ENCODE measurements at places on chromosomes 12 and 14. TPM values are rescaled to one million over a fixed set of nuclear protein-coding genes. Genes with fewer than 3 reads are reported as not detected.
A peak's percentile ranks its signal among the peaks of the same experiment; 100 is the strongest.

DNA sequence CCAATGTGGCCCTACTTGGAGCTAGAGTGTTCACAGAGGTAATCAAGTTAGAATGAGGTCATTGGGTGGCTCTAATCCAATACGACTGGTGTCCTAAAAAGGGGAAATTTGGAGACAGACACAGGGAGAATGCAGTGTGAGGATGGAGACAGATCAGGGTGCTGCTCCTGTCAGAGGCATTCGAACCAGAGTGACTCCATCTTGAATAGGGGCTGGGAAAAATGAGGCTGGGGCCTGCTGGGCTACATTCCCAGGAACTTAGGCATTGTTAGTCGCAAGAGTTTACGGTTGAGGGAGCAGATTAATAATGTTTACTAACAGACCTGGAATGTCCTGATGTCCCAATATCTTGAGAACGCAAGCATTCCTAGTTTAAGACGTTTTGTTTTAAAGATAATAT lies 20.2 kb downstream of the TNFAIP2 start:
- no peak for DNase-seq

DNA sequence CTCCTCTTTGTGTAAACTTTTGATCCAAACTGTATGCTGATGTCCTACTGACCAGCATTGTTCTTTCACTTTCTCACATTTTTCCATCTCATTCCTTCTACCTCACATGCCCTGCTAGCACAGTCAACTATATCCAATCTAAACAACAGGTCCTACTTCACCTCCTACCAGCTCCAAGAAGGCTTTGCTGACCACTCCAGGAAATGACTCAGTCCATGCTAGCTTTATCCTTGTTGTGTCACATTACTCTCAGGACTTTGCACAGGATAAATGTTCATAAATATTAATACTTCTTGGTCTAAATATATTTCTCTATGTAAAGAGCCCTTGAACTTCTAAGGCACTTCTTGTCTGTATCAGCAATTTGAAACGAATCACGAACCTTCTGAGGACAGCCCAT lies 64.9 kb upstream of the PCED1B start:
- DNase-seq = peak; percentile 91

The CMKLR1 gene
- total RNA-seq = 15.4 TPM

- no peak for DNase-seq
Observed at GRCh38 chr14:90687680-90688079, 128.6 kb downstream of the TTC7B start.

DNA sequence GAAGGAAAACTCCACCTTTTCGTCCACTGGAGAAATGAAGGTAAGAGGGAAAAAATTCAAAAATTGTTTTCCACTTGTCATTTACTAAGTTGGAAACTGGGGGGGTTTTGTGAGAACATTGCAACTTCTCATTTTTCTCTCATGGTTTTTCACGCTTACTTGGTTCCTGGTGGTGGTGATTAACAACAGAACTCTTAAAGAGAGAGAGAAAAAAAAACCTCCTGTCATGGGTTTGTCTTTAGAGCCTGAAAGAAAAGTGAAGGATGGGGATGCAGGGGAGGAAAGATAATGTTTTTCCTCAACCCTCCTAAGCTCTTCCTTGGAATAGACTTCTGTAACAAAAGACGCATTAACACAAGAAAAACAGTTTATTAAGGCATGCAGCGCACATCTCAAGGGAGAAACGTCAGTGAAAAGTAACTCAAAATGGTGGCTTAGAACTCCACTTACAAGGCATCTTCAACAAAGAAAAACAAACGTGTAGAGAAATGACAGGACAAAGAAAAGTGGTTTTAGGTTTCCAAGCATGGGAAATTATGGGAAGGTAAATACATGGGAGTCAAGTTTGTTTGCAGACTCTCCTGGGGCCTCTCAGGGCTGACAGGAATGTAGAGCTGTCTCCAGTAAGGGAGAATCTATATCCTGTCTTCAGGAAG lies 81.9 kb upstream of the ATF7IP start:
- DNase-seq = no peak

- no peak for DNase-seq
Observed at GRCh38 chr12:107459641-107460040, 226.0 kb upstream of the PWP1 start.

- no peak for DNase-seq
Observed at GRCh38 chr12:24597580-24597979, 351.3 kb downstream of the BCAT1 start.

GRCh38 chr12:66596199-66596598 lies 82.7 kb downstream of the GRIP1 start:
- DNase-seq = peak; percentile 13

GRCh38 chr12:24718617-24719016 lies 230.3 kb downstream of the BCAT1 start:
- DNase-seq = no peak

DNA sequence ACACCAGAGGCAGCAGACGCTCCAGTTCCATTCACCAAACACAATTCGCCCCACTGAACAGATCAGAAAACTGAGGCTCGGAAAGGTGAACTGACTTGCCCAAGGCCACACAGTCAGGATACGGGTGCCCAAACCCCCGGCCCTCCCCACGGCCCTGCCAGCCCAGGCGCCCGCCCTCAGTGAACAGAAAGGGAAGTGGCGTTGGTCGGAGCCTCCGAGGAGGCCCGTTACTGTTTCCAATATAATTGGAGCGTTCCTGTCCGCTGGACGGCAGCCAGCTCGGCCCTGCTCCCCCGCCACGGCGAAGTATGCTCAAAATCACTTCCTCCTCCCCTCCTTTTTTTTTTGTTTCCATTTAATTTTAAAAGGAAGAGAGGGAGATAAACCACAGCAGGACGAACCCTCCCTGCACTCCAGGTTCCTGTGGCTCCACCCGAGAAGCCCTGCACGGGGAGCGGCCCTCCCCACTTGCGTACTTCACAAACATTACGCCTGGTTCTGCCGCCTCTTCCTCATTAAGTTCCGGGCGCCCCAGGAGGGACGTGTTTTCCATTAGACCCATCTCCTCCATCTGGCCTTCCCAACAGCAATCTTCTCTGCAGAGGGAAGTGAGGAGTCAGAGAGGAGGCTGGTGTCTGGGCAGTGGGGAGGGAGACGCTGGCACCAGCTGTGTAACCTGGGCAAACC lies 61.1 kb downstream of the NCOR2 start:
- no peak for DNase-seq

The DEPDC4 gene
- 2.9 TPM for total RNA-seq

The CLEC4C gene
- total RNA-seq = not detected

DNA sequence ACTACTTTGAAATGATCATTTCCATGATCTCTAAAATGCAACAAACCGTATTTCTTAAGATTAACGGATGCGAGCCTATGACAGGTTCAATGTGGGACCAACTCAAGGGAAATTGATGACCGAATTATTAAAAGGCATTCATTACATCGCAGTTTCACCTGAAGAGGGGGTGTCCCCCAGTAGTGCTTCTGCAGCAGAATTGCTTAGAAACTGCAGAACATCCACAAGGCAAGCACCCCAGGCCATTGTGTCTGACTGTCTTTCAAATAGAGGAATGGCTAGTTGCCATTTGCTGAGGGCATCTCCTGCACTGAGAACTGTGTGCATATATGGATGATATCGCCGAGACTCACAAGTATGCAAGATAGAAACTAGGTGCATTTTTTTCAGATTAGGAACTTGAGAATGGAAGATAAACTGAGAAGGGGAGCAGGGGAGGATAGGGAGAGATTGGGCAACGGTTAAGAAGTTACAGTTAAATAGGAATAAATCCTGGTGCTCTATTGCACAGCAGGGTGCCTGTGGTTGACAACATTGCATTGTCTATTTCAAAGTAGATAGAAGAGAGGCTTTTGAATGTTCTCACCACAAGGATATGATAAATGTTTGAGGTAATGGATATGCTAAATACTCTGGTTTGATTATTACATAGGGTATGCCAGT lies 234.3 kb upstream of the PLEKHG7 start:
- DNase-seq = peak; percentile 74

DNA sequence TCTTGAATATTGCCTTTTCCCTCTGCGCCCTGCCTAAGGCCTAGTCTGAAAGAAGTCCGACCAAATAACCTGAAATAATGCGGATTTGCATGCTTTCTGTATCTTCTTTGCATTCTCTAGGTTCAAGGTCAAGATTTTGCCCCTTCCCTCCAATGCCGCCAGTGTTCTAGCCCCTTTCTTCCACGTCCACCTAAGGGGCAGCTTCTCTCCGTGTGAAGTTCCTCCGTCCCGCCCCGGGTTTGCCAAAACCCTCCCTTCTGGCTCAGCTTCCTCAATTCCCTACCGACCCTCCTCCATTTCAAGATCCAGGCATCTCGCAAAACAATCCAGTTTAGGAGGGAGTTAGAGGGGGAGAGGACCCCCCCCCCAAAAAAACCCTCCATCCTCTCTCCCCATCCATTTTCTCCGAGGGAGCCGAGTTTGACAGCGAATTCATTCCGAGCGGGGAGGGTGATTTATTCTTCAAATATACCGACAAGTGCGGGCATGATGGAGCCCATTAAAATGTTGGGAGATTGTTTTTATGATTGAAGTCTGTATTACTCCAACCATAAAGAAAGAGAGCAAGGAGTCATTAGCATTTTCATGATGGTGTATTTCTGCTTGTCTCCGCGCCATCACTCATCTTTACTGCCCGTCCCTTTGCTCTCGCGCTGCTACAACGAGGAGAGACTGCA lies 20.9 kb upstream of the ATP5MC2 start:
- no peak for DNase-seq

The SIX6 gene
- total RNA-seq = not detected

DNA sequence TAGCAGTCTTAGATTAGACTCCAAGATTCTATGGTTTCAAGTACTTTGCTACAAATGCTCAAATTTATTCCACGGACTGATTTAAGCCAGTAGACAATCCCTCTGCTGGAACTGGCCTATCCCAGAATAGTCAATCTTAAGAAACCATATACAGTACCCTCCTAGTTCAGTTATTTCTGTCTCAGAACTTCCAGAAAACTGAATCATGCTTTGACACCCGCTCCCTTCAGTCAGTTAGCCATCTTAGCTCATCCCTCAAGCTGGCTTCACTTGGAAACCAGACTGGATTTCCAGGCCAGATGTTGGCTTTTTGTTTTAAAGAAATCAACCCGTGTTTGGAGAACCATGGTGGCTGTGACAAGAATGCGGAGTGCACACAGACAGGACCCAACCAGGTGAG lies 125.5 kb downstream of the NT5DC3 start:
- peak; percentile 6 for DNase-seq

The AKAP6 gene
- total RNA-seq = 2.7 TPM

DNA sequence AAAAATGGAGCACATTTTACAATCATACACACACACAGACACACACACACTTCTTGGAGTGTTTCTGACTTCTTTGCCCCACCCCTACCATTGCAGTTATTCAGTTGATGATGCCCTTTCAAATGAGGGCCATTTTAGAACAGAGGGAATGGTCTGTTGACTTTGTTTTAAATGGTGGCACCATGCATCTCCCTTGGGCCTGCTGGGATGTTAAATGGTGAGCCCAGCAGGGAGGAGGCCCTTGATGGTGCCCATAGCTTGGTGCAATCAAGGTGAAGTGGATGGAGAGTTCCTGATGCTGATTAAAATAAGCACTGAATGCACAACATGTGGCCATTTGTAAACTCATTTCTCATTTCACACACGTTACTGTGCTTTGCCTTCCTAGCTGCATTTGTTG lies 13.3 kb downstream of the C12orf75 start:
- DNase-seq = no peak

The INHBC gene
- total RNA-seq = not detected

DNA sequence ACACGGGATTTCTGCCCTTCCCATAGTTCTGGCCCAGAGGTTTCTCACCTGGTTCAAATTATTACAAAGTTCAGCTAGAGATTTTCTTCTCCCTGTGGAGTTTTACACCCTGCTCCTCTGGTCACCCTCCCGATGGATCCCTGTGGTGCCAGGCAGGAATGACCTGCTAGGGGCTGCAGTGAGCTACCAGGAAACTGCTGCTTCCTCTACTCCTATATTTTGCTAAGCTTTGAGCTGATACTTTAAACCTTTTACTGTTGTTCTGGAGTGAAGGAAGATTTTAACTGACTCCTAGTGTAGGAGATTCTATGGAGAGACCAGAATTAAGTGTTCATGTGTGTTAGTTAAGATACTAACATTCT lies 30.4 kb upstream of the LRIG3 start:
- DNase-seq = no peak

GRCh38 chr14:91649930-91650329 lies 82.0 kb downstream of the CATSPERB start:
- DNase-seq = peak; percentile 25

GRCh38 chr14:51717766-51718165 lies 66.1 kb downstream of the FRMD6 start:
- DNase-seq = no peak

- no peak for DNase-seq
Observed at GRCh38 chr12:95238150-95238549, 20.5 kb downstream of the VEZT start.

DNA sequence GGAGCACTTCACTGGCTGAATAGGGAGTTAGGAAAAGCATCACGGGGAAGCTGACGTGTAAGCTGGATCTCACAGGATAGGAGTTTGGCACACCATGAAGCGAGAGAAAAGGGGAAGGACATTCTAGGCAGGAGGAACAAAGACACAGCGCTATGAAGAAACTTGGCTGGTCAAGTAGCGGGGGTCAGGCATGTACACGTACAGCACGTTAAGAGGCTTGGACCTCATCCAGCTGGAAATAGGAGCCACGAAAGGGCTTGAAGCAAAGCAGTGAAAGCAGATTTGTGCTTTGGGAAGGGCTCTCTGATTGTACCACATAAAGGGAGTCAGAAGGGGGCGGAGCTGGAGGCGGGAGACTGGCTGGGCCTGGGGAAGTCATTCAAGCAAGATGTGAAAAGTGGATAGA lies 19.6 kb upstream of the GALNT8 start:
- no peak for DNase-seq

GRCh38 chr12:92561543-92561899 lies 141.3 kb upstream of the PLEKHG7 start:
- DNase-seq = peak; percentile 77

- DNase-seq = no peak
Observed at GRCh38 chr12:108099073-108099472, 30.0 kb upstream of the WSCD2 start.

The ACSS3 gene
- total RNA-seq = 6.8 TPM

The TAS2R13 gene
- total RNA-seq = 0.63 TPM

DNA sequence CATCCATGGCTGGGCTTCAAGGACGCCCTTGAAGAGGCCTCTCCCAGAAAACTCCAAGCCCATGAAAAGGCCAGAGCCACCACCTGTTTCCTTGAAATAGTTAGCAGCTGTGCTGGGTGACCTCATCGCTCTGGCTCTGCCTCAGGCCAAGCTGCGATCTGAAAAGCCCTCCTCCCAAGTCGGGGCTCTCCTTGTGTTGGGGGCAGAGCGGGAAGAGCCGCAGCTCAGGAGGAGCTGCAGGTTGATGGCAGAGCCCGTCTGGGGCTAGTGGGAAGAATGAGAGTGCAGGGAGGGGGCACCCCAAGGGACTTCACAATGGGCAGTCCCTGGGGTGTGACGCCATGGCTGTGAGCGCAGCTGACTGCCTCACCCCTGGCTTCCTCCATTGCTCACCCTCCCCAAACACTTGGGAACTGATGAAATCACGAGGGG lies 50.0 kb upstream of the STON2 start:
- peak; percentile 94 for DNase-seq

- no peak for DNase-seq
Observed at GRCh38 chr14:63676615-63677014, 34.9 kb upstream of the WDR89 start.
